ENCODE measurements at places on chromosomes 2 and 18.

GRCh38 chr2:104599787-104600510, 254.0 kb upstream of the POU3F3 start:
- no peak for DNase-seq

- DNase-seq = no peak
Measured at GRCh38 chr2:232532419-232532818, 6.5 kb downstream of the CHRND start.

GRCh38 chr2:86372641-86373502, 35.4 kb upstream of the REEP1 start:
- DNase-seq = no peak

- no peak for DNase-seq
Measured at GRCh38 chr2:9965119-9965822, 13.8 kb downstream of the GRHL1 start.

GRCh38 chr2:145055651-145056050, 535.7 kb upstream of the ZEB2 start:
- no peak for DNase-seq

GRCh38 chr2:185291035-185291647, 447.5 kb upstream of the FSIP2 start:
- DNase-seq = peak; percentile 49

DNA sequence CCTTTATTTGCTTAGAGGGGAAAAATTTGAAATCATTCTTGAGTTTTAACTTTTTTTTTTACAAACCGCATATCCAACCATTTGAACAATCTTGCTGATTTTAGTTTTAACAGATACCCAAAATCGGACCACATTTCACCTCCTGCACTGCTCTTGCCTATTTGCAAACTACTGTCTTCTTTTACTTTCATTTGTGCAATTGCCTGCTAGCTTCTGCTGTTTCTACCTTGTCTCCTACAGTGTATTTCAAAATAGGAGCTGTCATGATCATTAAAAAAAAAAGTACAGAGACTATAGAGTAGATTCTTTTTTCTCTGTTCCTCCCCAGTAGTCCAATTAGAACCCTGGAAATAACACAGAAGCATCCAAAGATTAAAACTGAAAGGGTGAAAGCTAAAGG, 1081.2 kb downstream of the SOCS6 start:
- DNase-seq = no peak

DNA sequence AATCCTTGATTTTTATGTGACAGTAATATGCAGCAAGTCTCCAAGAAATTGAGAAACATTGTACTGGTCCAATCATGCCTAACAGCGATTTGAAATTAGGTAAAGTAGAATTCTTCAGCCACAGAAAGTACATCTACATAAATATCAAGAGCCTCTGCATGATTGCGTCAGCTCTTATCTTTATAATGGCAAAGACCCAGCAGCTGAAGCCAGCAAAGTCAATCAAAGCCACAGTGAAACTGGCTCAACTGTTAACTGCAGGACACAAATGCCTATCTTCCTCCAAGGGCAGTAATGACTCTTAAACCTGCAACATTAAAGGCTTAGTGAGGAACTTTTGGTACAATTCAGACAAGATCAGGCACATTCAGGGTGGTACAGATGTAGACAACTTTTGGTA, 102.5 kb downstream of the BARD1 start:
- no peak for DNase-seq

GRCh38 chr18:13494871-13495445, 231.4 kb downstream of the FAM210A start:
- DNase-seq = no peak

DNA sequence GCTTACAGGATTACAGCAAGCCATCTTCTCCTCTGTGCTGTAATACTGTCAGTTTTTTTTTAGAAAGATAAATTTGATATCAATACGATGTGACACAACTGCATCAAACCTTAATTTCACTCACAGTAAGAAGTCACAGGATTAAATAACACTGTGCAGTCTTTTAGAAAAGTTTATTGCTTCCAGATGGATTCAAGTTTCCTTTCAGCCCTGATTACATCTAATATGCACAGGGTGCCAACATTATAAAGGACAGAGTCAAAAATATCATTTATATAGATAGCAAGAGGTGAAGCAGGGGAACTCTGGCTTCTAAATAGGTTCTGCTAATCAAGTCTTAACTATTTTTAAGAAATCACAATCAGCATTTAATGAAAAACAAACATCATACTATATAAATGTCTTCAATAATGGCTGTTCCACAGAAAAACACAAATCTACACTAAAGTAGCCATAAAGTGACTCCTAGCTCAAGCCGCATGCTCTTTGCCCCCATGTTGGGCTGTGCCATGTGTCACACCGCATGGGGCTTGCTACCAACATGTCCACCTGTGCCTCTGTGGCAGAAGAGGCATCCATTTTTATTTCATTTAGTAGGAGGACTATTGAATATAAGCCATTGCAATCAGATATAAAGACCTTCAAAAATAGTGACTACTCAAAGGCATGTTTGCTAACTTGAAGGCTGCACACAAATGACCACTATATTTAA, 35.0 kb downstream of the CERKL start:
- DNase-seq = no peak

GRCh38 chr18:14945984-14946383, 198.0 kb downstream of the ANKRD30B start:
- no peak for DNase-seq
